Esophagus squamous epithelium (tissue), 5 donors: ENCODE measurements at places on chromosomes 5 and 9. TPM values are rescaled to one million over a fixed set of nuclear protein-coding genes. Genes with fewer than 3 reads are reported as not detected.

Gene RPS23
- total RNA-seq: 1,256 TPM

Gene SPINK9
- not detected for total RNA-seq

DNA sequence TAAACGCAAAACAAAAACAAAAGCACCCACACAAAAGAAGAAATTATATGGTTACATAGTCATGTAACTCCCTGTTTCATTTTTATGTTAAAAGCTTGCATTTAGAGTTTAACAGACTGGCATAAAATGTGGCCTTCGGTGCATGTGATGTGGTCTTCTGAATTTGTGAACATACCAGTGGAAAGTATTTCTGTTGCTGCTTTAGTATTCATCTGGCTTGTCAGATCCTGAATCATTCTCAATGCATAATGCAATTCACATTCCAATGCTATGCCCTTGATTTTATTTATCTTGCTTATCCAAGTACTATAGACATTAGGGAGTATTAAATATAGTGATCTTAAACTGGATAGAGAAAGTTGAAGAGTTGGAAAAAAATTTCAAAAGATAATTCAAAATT, 740.2 kb upstream of the ZNF608 start:
- DNase-seq: no peak
- no peaks in the 10 kb centered on the region for H3K27me3 ChIP-seq
- peaks cover 19% of the 10 kb centered on the region for H3K4me1 ChIP-seq
- no peak overlapping the region for H3K4me3 ChIP-seq

GRCh38 chr9:95131023-95131943, 186.2 kb downstream of the FANCC start:
- H3K4me1 ChIP-seq: peaks cover 7% of the 10 kb centered on the region
- no peaks in the 10 kb centered on the region for H3K36me3 ChIP-seq
- DNase-seq: no peak
- H3K27me3 ChIP-seq: no peaks in the 10 kb centered on the region
- H3K27ac ChIP-seq: peak overlapping the region; percentile 46

DNA sequence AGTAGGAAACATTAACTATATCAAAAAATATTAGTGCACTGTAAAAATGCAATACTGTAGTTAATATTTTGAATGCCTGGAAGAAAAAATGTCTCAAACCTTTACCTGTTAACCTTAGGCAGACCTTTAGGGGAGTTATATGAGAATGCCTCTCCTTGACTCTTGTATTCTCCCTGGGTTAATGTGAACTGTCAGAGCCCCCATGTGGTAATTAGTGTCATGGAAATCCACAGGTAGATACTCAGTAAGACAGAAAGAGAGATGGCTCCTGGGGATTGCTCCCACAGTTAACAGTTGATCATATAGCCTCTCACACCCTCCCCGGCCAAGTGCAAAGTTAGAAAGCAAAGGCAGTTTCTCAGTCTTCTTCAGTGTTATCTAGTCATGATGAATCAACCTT, 742.8 kb downstream of the NR2F1-AS1 start:
- H3K4me3 ChIP-seq: no peak overlapping the region
- H3K27me3 ChIP-seq: no peaks in the 10 kb centered on the region
- DNase-seq: no peak
